ENCODE measurements at places on chromosomes 7 and 10.

DNA sequence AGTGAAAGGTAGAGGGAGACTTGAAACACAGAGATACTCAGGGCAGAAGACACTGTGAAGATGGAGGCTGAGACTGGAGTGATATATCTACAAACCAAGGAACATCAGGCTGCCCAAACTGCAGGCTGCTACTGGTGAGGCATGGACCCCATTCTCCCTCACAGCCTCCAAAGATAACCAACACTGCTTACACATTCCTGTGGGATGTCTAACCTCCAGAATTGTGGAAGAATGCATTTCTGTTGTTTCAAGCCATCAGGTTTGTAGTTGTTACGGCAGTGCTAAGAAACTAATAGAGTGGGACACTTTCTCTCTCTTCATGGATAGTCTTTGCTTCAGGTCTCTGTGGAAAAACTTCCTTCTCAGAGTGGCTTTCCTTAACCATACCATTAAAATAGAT, 182.6 kb upstream of the TMEM106B start:
- no peak for DNase-seq

DNA sequence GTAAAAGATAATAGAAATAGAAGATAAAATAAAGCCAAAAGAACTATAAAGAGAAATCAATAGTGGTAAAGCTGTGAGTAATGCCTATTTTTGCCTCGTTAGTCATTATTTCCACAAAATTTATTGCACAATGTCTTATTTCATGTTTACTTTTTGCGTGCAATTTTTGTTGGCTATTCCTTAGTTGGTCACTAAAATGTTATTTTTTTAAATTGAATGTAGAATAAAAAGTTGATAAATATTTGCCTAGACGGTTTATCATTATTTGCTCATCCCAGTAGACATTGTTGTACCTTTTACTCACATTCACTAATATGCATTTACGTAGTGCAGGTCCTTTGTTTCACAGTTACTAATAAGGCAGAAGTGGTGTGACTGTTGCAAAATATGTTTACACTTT, 227.8 kb upstream of the BMPER start:
- DNase-seq = no peak

DNA sequence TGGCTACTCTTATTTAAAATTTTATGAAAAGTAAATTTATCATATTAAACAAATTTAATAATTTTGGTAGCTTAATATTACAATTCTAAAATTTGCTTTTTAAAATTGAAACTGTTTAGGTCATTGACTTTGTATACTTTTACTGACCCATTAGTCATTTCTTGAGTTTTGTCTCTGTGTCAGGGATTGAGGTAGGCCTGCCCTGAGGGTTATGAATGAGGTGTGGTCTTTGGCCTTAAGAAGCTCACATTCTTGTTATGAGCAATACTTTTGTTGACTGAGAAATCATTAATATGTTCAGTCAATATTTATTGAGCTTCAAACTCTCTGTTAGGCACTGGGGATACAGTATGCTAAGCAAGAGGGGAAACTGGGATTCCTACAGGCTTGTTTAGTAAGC, 47.0 kb upstream of the RPA3 start:
- DNase-seq = no peak

DNA sequence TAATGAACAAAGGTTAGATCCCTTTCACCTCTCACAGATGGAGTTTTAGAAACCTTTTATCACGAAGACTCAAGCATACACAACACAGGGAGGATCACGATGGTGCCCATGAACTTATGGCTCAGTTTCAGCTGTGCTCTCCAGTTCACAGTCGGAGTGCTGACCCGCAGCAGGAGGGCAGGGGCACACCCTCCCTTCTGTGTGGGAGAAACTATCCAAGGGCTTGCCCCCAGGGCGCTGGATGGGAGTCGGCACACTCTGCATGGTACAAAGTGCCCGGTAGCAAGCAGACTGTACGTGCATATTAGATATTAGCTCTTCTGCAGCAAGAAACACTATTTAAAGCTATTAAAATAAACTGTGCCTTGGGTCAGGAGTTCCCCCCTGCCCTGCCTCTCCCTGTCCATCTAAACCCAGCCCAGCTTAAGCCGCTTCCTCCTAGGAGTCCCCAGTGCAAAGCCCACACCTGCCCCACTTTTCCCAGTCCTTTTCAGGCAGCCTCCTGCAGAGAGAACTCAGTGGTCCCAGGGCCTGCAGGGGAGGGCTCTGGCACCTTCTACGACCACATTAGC, 76.5 kb downstream of the CHST15 start:
- DNase-seq = no peak

GRCh38 chr7:16867328-16867727, 14.5 kb downstream of the AGR3 start:
- no peak for DNase-seq

- DNase-seq = no peak
Measured at GRCh38 chr10:133115453-133115842, 27.7 kb downstream of the ADGRA1 start.

DNA sequence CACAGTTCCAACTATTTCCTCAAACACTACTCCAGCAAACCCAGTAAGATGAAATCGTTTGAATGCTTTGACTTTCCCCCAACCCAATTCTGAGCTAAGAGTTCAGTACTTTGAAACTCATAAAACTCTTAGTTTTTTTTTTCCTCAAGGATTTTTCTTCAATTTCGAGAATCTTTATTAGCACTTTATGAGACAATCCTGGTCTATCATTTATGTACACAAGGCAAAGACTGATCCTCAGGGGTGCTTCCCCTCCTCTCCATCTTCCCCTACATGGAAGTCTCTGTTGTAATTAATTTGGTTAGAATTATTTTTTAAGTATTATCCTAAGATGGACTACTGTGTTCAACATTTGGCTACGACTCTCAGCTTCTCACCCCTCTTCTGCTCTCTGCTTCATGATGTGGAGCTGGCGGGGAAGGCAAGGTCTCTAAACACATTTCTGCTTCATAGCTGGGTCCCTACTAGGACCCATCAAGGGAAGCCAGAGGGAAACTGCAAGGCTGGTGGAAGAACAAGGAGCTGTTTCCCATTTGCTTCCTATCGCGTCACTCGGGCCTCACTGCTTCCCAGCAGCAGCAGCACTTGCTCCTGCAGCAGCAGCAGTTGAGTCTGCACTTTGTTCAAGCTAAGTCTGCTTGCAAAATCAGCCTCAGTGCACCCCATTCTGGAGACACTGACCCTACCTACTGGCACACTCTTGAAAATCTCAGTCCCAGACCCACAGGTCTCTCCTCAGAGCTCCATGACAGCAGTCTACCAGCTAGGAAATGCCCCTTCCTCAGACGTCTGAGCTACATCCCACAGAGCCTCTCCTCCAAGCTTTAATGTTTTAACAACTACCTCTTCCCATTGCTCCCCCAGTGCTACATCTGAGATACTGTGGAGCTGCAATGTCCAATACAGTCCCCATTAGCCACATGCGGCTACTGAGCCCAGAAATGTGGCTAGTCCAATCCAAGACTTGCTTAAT, 90.0 kb downstream of the CHCHD3 start:
- no peak for DNase-seq

- no peak for DNase-seq
Measured at GRCh38 chr7:36887969-36888368, 163.7 kb upstream of the AOAH start.

All from activated T-helper 1 cell treated with Interleukin-2 at 50 U/mL for 16 hours (primary cell).